Osteocyte (in vitro differentiated cells): ENCODE measurements at places on chromosomes 13 and 19. TPM values are rescaled to one million over a fixed set of nuclear protein-coding genes. Genes with fewer than 3 reads are reported as not detected.
A peak's percentile ranks its signal among the peaks of the same experiment; 100 is the strongest.

The PRR22 gene
- 2.0 and 3.1 TPM in 2 replicates for total RNA-seq

- no peak for DNase-seq
- no peak overlapping the region for H3K4me3 ChIP-seq
- H3K4me1 ChIP-seq = peaks cover 3% of the 10 kb centered on the region
- H3K36me3 ChIP-seq = no peaks in the 10 kb centered on the region
- H3K27me3 ChIP-seq = peaks cover 3% of the 10 kb centered on the region
- no peak overlapping the region for H3K27ac ChIP-seq
These were observed 493.3 kb downstream of the RFC3 start for GRCh38 chr13:34311251-34311650.

The RNF126 gene
- 37.3 and 40.8 TPM in 2 replicates for total RNA-seq

The ZNF177 gene
- 5.9 and 6.6 TPM in 2 replicates for total RNA-seq

GRCh38 chr13:80469853-80470381, 129.0 kb upstream of the SPRY2 start:
- H3K27ac ChIP-seq = peak overlapping the region; percentile 98
- H3K4me1 ChIP-seq = peaks cover 57% of the 10 kb centered on the region
- no peak for DNase-seq

The MATK gene
- not detected in 2 replicates for total RNA-seq

DNA sequence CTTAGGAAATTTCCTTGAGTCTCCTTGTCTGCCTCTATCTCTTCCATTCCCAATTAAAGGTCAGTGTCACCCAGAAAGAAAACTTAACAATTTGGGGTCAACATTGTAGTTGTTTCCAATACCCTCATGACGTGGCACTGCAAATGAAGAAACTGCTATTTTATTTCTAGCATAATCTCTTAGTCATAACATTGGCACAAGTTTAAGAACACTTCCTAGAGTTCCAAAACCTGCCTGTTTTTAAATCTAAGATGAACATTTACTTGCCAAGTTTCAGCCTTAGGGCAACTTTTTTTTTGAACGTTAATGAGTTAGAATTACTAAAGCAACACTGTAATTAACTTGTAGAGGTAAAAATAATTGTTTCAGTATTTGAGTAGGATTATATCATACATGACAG, 108.0 kb downstream of the LMO7 start:
- H3K36me3 ChIP-seq = peaks cover 50% of the 10 kb centered on the region
- no peak for DNase-seq
- no peak overlapping the region for H3K27ac ChIP-seq
- H3K27me3 ChIP-seq = no peaks in the 10 kb centered on the region

The CD37 gene
- not detected in 2 replicates for total RNA-seq

DNA sequence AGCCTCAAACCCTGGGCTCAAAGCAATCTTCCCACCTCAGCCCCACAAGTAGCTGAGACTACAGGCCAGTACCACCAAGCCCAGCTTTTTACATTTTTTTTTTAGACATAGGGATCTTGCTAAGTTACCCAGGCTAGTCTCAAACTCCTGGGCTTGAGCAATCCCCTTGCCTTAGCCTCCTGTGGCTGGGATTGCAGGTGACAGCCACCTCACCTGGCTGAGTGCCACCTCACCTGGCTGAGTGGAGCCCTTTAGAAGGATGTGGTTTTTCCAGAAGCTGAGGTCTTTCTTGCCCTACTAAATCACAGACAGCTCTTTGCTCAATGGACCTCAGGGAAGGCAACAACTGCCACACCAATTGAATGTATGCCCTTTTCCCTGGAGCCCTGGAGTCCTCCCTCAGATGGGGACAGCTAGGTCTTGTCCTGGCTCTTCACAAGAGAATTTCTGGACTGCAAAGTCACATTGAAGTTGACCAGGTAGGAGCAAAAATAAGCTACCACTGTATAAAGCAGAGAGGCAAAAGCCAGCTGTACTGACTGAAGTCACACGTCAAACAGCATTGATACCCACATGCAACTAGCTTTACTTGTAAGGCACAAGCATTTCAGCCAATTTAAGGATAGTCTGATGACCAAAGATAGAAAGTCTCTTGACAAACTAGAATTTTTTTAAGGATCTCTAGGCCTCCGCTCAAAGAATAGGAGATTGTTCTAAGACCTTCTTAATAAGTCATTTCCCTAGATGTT, 14.0 kb downstream of the PDX1 start:
- H3K36me3 ChIP-seq = no peaks in the 10 kb centered on the region
- H3K4me1 ChIP-seq = no peaks in the 10 kb centered on the region
- no peak overlapping the region for H3K27ac ChIP-seq
- no peak overlapping the region for H3K4me3 ChIP-seq
- no peak for DNase-seq
